ENCODE measurements at places on chromosomes 6 and 20. TPM values are rescaled to one million over a fixed set of nuclear protein-coding genes. Genes with fewer than 3 reads are reported as not detected.

Gene RIPPLY2
- not detected for total RNA-seq

Gene ARMC12
- total RNA-seq = 0.33 TPM

- no peak for DNase-seq
- no peak overlapping the region for H3K4me3 ChIP-seq
- no peaks in the 10 kb centered on the region for H3K27me3 ChIP-seq
- H3K36me3 ChIP-seq = no peaks in the 10 kb centered on the region
- H3K27ac ChIP-seq = no peak overlapping the region
- H3K4me1 ChIP-seq = no peaks in the 10 kb centered on the region
Observed at GRCh38 chr6:41624621-41625380, 13.5 kb upstream of the MDFI start.

Gene KIAA1755
- total RNA-seq = 4.3 TPM

- H3K27ac ChIP-seq = no peak overlapping the region
- no peaks in the 10 kb centered on the region for H3K4me1 ChIP-seq
- H3K27me3 ChIP-seq = no peaks in the 10 kb centered on the region
Observed at GRCh38 chr6:73513496-73513854, 7.4 kb downstream of the EEF1A1 start.
